ENCODE measurements at places on chromosomes 12 and 14. TPM values are rescaled to one million over a fixed set of nuclear protein-coding genes. Genes with fewer than 3 reads are reported as not detected.

DNA sequence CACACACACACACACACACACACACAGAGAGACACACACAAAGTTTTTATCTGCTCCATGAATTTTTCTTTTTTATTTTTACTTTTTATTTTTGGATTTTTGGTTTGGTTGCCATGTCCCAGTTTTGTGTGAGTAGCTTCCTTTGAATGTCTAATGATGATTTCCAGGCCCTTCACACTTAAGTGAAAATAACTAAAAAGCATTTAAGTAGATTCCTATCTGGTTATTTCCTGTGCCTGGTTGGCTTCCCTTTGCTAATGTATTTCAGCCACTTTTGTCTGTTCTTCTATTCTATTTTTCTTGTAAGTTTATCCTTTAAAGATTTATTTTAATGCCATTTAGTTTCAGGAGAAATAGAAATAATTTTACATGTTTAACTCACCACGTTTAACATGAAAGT lies 755.4 kb downstream of the SLC6A15 start:
- DNase-seq = no peak

DNA sequence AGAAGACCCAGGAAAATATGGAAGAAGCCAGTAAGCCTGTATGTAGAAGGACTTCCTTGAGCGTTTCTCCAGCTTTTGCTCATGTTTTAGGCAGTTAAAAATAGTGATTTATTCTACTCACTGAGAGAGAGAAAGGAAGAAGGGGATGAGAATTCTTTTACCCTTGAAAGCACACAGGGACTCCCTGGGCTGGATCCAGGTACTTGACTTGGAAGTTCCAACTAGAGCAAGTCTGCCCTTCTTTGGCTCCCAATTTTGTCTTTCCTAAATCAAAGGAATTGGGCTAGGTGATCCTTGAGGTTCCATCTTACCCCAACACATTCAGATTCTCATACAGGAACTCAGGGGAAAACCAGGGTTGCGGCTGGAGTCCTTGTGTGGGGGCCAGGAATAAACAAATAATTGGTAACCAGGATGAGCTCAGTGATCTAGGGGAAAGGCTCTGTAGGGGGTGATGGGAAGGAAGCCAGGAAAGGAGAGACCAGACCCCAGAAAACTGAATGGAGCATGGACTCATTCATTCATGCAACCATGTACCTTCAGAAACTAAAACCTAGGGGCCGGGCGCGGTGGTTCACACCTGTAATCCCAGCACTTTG lies 11.5 kb upstream of the ITGA5 start:
- DNase-seq = no peak

- no peak for DNase-seq
Observed at GRCh38 chr12:58931518-58931917, 11.2 kb upstream of the LRIG3 start.

- no peak for DNase-seq
Observed at GRCh38 chr12:70032076-70032475, 207.0 kb downstream of the MYRFL start.

GRCh38 chr12:32618115-32618514 lies 61.0 kb upstream of the DNM1L start:
- no peak for DNase-seq

DNA sequence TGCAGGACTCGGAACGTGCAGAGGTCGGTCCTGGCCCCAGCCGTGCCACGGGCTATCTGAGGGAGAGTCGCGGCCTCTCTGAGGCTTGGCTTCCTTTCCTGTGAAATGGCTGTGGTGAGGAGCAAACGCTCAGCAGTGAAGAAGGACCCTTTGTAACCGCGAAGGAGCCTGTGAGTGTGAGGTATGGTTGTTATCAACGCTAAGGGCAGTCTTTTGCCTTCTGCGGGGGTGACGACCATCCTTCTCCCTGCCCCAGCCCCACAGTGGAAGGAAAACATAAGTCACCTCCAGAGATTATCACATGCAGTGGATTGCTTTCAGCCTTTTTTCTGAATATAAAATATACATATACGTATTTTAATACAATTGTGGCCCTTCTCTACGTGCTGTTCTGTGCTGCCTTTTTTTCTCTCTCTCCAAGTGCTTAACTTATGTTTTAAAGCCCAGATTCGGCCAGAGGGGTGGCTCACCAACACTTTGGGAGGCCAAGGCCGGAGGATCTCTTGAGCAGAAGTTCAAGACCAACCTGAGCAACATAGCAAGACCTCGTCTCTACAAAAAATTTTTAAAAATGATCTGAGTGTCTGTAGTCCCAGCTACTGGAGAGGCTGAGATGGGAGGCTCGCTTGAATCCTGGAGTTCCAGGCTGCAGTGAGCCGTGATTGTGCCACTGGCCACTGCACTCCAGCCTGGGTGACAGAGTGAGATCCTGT lies 17.4 kb downstream of the TAMALIN start:
- DNase-seq = no peak

GRCh38 chr12:100954118-100954517 lies 159.5 kb downstream of the ANO4 start:
- no peak for DNase-seq

- DNase-seq = no peak
Observed at GRCh38 chr14:90828642-90829487, 12.6 kb upstream of the TTC7B start.

TMEM253 gene
- 0.19 TPM for total RNA-seq

LTB4R gene
- total RNA-seq = 7.9 TPM
